ENCODE measurements at places on chromosomes 16 and 17.

GRCh38 chr17:31877341-31877740 lies 18.3 kb upstream of the COPRS start:
- no peak for DNase-seq

DNA sequence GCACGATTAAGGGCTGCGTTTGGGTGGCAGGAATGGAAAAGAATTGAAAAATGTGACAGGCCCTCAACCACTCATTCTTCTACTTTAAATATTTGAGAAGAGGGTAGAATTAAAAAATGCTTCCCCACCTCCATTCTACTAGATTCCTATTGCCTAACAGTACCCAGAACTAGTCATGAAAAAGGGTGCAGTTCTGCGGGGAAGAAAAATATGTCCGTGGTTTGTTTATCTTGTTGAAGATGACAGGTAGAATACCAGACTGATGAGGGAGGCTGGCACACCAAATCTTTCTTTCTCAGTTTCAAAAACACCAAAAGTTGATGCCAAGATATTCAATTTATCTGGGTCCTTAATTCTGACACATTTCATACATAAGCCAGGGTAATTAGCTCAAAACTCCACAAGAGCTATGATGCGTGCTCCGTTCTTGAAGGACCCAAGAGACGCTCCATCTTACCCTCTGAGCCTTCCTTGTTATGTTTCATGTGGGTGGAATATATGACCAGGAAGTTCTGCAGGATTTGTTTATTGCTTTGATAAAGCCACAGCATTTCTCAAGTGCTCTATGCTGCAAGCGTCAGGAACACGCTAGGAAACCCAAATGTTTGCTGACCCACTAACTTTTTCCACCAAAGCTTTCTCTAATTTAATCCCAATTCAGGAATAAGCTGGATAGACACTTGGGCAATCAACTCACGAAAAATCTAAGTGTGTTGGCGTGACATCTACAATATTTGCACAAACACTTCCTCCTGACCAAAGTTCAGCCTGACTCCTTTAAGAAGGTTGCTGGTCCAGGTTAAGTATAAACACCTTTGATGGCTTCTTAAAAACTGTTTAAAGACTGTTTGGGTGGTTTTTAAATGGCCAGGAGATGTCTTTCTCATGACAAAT lies 20.6 kb upstream of the GAN start:
- DNase-seq, result no peak

GRCh38 chr17:18185832-18186626 lies 2.4 kb downstream of the ALKBH5 start:
- DNase-seq, result no peak

DNA sequence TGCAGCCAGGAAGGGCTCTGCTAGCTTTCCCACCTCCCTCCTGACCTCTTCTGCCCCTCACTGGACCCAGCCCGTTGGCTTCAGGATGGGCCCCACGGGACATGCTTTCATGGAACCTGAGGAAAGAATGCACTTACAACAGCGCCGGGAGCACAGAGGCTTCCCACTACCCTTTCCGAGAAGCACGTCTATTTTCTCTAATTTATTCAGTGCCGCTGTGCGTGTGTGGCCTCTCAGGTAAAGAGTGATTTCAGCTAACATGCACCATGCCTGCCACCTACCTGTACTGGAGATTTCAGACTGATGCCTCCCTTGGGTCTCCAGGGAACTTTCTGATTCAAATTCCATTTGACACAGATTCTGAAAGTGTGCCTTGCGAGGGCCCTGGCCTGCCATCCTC lies 140.1 kb downstream of the CYLD start:
- no peak for DNase-seq

GRCh38 chr17:41009301-41009760 lies 403 bp upstream of the KRTAP3-1 start:
- DNase-seq, result no peak

DNA sequence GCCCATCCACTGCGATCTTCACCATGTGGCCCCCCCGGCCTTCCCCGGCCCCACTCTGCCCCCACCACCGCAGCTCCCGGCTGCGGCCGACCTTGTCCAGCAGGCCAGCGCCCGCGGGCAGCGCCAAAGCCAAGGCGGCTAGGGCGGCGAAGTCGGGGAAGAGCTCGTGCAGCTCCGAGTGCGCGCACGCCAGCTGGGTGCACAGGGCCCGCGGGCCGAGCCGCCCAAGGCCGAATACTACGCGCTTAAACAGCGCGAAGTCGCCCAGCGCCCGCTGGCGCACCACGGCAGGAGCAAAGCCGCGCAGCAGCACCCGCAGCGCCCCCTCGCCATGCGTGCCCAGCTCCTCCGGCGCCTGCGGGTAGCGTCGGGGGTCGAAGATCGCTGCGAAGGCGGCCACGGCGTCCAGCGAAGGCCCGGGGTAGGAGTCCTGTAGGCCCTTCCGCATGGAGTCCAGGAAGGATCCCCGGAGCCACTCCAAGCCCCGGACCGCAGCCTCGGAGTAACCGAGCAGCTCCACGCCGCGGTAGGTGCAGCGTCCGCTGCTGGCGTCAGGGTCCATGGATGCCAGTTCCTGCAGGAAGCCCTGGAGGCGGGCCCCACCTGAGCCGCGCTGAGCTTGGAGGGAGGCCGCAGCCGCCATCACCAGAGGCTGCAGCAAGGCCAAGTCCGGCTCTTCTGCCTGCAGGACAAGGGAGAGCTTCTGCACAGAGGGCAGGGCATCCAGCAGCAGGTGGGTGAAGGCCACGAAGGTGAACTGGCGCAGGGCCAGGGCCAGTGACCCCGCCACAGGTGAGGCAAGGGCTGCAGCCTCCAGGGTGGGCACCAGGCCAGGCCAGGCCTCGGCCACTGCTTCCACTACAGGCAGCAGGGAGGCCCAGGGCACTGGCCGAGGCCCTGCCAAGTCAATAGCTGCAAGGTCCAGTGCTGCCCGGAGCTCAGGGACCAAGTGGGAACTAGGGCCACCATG lies 10.3 kb downstream of the C17orf113 start:
- DNase-seq, result no peak

- no peak for DNase-seq
These were observed 45.3 kb downstream of the COX4I1 start for GRCh38 chr16:85844786-85845185.

DNA sequence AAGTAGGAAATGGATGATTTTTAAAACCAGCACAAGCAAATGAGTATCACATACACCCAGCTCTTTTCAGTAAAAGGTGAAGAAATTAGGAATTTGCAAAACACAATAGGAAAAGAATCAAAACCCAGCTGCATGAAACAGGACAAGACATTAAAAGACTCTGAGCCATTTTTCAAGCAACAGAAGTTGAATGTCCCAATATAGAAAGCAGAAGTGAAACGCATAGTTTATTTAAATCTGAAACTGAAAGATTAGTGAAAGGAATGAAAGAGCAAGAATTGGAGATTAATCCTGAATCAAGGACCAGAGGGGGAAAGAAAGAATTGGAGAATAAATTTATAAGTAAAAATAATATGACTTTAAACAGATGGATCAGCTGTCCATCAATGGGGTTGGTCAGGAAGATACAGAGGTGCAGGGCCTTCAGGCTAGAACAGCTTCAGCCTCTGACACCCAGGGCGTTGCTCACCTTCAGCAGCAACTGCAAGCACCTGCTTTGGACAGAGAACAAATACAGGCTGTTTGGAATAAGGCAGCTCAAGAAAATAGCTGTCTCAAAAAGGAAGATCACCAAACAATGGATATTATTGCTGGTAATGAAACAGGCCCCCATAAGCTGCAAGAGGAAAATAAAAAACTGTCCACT lies 3.9 kb upstream of the ARHGAP17 start:
- DNase-seq, result no peak

- DNase-seq, result no peak
These were observed 1.3 kb downstream of the TMEM219 start for GRCh38 chr16:29963021-29963743.

GRCh38 chr17:12709063-12709462 lies 43.4 kb downstream of the MYOCD start:
- DNase-seq, result peak; percentile 37

- DNase-seq, result no peak
These were observed 184.4 kb downstream of the MAF start for GRCh38 chr16:79415983-79416640.

DNA sequence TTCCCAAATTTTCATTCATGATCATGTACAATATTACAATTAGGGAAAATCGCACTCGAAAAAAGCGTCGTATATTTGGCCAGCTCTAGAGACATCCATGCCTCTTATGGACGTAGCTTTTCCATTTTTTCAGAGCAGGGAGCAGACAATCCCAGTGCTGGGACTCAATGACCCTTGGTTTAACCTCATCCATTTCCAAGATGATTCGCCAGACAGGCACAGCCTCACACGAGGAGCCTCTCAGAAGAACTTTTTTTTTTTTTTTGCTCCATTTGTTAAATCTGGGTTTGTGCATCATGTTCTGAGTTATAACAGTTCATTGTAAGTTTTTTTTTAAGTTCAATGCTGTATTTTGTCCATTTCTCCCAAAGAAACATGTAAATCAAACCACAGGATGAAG lies 92.1 kb downstream of the ZDHHC7 start:
- peak; percentile 46 for DNase-seq

- DNase-seq, result no peak
These were observed 43.6 kb downstream of the IKZF3 start for GRCh38 chr17:39820541-39820940.

- no peak for DNase-seq
These were observed 15.0 kb downstream of the HASPIN start for GRCh38 chr17:3738562-3739295.

DNA sequence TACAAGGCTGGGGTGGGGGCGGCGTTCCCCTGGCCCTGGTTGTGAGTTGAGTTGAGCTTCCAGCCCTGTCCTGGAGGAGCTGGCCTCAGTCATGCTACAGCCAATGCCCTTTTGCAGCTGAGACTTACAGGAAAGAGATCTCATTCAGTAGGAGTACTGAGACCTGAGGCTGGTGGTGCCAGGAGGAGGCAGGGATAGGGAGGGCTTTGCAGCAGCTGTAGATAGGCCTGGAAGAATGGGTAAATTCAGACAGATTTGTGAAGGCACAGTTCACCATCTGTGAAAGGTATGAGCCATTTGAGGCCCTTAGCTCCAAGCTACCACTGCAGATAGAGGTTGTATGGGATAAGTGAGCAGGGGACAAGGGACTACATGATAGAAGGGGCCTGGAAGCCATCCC lies 5.6 kb downstream of the STX4 start:
- DNase-seq, result no peak

GRCh38 chr17:73770115-73770848 lies 126.0 kb upstream of the SDK2 start:
- DNase-seq, result peak; percentile 94

- DNase-seq, result peak; percentile 4
These were observed 509 bp downstream of the CNEP1R1 start for GRCh38 chr16:50025537-50025931.

DNA sequence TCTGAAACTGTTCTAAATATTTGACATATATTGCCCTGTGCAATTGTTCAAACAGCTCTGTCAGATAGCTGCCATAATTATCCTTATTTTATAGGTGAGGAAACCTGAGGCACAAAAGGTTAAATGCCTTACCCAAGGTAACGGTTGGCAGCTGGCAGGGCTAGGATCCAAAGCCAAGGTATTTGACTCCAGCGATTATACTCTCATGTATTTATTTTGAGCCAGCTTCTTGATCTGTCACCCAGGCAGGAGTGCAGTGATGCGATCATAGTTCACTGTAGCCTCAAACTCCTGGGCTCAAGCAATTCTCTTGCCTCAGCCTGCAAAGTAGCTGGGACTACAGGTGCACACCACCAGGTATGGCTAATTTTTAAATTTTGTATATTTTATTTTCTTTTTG lies 7.2 kb downstream of the ENO3 start:
- DNase-seq, result no peak

DNA sequence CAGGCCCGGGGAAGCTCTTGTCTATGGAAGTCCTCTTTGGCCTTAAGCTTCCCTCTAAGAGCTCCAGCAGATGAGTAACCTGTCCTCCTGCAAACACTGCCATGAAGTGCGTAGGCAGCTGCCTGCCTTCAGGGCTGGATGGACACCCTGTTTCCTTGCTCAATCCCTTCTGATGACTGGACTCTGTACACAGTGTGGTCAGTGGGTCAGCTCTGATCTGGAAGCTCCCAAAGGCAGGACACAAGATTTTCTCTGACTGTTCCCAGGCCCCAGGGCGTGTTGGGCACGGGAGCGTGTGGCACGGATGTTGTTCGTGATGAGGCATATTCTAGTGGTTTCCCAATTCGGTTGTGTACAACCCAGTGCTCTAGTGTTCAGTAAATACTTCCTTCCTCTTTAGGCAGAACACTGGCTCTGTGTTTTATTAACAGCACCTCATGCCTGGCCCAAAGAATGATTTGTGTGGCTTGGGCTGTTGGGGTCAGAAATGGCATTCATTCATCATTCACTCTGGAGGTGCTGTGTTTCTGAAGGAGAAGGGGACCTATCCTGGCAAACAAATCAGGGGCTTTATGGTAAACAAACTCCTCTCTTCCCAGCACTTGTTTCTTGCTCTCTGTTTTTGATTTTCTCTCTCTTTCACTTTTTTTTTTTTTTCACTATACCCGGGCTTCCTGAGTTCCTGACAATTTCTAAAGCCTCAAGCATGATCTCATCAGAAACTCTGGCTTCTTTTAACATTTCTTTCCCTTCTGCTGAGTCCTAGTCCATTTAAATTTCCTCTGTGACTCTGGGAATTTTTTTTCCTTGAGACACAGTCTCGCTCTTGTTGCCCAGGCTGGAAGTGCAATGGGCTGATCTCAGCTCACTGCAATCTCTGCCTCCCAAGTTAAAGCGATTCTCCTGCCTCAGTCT lies 12.0 kb upstream of the RNF157 start:
- no peak for DNase-seq

DNA sequence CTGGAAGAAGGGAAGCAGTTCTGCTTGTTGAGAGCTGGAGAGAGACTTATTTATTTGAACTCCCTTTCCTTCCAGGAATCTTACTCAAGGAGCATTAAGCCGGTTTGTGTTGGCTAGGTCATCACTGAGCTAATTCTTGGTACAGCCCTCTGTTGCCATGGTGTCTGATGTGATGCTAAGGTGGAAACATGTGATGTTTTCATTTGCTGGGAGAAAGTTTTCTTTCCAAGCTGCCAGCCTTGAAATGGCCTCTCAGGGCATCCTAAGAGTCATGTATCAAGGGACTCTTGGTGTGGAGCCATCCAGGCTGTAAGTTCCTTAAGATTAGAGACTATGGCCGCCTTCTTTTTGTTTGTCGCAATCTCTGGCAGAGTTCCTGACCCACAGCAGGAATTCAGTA lies 4.2 kb downstream of the PSKH1 start:
- DNase-seq, result no peak

- no peak for DNase-seq
These were observed 821 bp upstream of the GFAP start for GRCh38 chr17:44915862-44916780.

DNA sequence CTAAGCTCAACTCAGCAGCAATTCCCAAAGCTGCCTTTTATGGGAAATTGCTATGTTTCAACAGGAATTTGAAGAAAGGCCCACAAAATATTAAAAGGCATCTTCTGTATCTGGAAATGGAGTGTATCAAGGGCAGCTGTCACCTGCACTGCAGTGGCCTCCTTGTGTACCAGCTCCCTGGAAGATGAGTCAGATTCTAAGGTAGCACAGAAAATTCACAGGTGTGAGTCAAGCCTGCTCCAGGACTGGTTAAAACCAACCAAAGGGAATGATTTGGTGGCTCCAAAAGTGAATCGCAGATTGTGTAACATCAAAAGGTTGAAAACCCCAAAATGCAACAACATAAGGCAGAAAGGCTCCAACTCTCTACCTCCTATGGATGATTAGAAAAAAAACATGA lies 296.4 kb downstream of the GRIN2A start:
- DNase-seq, result no peak
